ENCODE measurements at places on chromosomes 6 and 20. TPM values are rescaled to one million over a fixed set of nuclear protein-coding genes. Genes with fewer than 3 reads are reported as not detected.

Gene FHL5
- polyA plus RNA-seq, result 2.4 TPM

- no peaks in the 10 kb centered on the region for H3K4me1 ChIP-seq
- no peak overlapping the region for H3K4me3 ChIP-seq
- no peaks in the 10 kb centered on the region for H3K27me3 ChIP-seq
- DNase-seq, result no peak
- no peak overlapping the region for H3K27ac ChIP-seq
- no peaks in the 10 kb centered on the region for H3K36me3 ChIP-seq
Observed at GRCh38 chr20:58133020-58133808, 95.2 kb downstream of the ANKRD60 start.

GRCh38 chr20:41452226-41452625, 85.6 kb upstream of the EMILIN3 start:
- H3K27ac ChIP-seq, result no peak overlapping the region
- no peak for DNase-seq
- peaks cover 13% of the 10 kb centered on the region for H3K36me3 ChIP-seq
- H3K4me1 ChIP-seq, result no peaks in the 10 kb centered on the region
- no peak overlapping the region for H3K4me3 ChIP-seq

Gene TMEM170B
- 1.5 TPM for polyA plus RNA-seq

GRCh38 chr6:90173262-90173925, 123.2 kb downstream of the BACH2 start:
- no peak overlapping the region for H3K27ac ChIP-seq
- H3K4me3 ChIP-seq, result no peak overlapping the region
- H3K27me3 ChIP-seq, result no peaks in the 10 kb centered on the region
- no peaks in the 10 kb centered on the region for H3K36me3 ChIP-seq
- no peak for DNase-seq

DNA sequence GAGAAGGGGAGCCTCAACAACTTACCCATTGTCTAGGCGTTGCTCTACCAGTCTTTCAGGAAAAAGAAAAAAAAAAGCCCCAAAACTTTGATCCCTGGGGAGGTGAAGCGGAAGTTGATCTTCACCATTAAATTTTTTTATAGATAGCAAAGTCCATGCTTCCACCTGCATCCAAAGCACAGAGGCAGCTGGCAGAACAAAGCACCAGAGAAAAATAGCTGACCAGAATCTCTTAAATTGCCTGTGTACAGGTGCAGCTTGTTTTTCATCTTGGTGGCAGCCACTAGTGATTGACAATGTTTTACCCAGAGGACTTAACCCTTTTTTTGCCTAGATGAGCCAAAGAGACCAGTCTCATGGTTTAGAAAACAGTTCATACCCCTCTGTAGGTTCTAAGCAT, 86.0 kb downstream of the MYB start:
- H3K27me3 ChIP-seq, result no peaks in the 10 kb centered on the region
- H3K4me3 ChIP-seq, result no peak overlapping the region
- no peak for DNase-seq
- H3K4me1 ChIP-seq, result peaks cover 6% of the 10 kb centered on the region
- H3K27ac ChIP-seq, result no peak overlapping the region

- H3K27me3 ChIP-seq, result no peaks in the 10 kb centered on the region
- H3K27ac ChIP-seq, result no peak overlapping the region
- no peaks in the 10 kb centered on the region for H3K4me1 ChIP-seq
Observed at GRCh38 chr20:4815628-4816027, 93.9 kb downstream of the PRND start.

DNA sequence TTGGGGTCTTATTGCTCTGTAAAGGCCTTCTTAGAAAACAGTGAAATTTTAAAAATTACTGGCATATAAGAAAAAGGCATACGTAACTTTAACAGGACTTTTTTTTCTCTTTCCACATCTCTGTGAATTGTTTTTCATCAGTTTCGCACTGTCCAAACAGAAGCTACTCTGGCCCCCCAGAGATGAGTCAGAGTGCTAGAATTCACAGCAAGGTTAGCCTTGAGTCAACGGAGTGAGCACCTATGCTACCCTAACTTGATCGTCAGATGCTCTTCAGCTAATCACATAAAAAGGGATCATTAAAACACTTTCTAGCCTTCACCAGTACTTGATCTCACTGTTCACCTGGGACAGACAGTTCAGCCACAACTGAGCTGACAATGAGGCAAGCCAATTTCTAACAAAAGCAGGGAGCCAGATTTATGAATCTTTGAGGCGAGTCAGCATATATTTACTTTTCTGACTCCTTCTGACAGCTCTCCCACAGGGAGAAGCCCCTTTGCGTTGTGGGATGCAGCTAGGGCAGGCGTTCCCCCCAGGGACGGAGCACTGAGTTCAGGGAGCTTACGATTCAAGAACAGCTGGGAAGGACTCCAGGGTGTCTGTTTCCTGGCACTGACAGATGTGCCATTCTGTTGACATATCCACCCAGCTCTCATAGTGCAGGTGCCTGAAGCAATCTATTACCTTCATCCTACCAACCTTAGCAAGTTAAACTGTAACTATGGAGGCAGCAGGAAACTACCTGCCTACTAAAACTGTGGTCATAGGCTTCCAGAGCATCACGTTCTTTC, 46.4 kb upstream of the SPDEF start:
- peaks cover 34% of the 10 kb centered on the region for H3K4me1 ChIP-seq
- peak overlapping the region; percentile 6 for H3K27ac ChIP-seq
- no peaks in the 10 kb centered on the region for H3K36me3 ChIP-seq
- DNase-seq, result peak; percentile 31
- no peak overlapping the region for H3K4me3 ChIP-seq
- H3K27me3 ChIP-seq, result no peaks in the 10 kb centered on the region

Gene HLA-DQB2
- polyA plus RNA-seq, result not detected

DNA sequence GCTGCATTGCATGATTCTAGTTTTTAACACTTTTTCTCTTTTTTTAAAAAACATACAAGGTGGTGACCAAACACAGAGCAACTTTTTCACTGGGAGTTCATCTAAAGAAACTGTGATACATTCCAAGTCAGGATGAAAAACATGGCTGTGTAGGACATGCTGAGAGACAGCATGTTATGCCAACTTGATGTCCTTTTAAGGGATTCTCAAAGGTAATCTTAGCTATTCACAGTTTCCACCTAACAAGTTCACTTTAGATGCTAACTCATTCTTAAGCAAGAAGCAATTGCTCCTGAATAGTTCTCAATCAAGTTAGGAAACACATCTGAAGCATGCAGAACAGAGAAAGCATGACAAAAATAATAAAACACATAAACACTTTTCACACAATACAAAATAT, 3.3 kb downstream of the ASCC3 start:
- H3K27me3 ChIP-seq, result no peaks in the 10 kb centered on the region
- H3K27ac ChIP-seq, result no peak overlapping the region
- H3K4me1 ChIP-seq, result no peaks in the 10 kb centered on the region
- no peaks in the 10 kb centered on the region for H3K36me3 ChIP-seq

DNA sequence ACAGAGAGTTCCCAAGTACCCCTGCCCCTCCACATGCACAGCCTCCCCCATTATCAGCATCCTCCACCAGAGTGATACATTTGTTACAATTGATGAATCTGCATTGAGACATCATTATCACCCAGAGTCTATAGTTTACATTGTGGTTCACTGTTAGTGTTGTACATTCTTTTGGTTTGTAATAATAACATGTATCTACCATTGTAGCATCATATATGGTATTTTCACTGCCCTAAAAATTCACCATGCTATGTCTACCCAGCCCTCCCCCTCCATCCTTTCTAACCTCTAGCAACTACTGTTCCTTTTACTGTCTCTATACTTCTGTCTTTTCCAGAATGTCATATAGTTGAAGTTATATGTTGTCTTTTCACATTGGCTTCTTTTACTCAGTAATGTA, 273.9 kb upstream of the RNF217 start:
- no peak for DNase-seq
- no peaks in the 10 kb centered on the region for H3K4me1 ChIP-seq
- H3K27ac ChIP-seq, result no peak overlapping the region
- H3K4me3 ChIP-seq, result no peak overlapping the region
- H3K27me3 ChIP-seq, result no peaks in the 10 kb centered on the region
- H3K36me3 ChIP-seq, result no peaks in the 10 kb centered on the region

Gene LY6G6C
- not detected for polyA plus RNA-seq

Gene DEF6
- polyA plus RNA-seq, result 40.6 TPM

DNA sequence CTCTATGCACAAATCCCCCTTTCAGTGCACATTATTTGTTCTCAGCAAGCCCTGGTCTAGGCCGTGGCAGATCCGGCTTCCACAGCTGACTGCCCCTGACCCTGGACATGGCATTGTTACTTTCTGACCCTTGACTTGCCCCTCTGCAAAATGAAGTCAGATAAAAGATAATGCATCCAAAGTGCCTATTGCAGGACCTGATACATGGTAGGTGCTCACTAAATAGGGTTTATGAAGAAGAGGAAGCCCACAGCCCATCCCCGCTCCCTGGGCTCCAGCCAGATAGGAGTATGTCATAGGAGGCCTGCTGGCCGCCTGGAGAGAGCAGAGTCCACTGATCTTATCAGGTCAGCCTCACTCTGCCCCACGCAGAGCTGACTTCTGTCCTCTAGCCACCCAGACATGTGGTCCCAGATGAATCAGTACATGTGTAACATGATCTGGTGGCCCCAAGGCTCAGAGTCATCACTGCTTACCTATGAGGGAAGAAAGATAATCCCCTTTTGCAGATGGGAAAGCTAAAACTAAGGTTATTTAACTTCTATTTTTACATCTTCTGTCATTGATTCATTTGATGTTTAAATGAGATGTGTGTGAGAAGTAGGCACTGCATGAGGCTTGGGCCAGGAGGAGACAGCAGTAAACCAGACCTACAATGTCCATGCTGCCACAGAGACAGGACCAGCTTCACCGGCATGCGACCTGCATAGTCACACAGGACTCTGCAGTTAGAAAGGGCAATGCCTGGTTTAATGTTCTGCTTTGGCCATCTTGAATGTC, 20.4 kb downstream of the MAFB start:
- no peak for DNase-seq
- no peak overlapping the region for H3K27ac ChIP-seq
- peaks cover 7% of the 10 kb centered on the region for H3K4me1 ChIP-seq
- no peaks in the 10 kb centered on the region for H3K27me3 ChIP-seq

DNA sequence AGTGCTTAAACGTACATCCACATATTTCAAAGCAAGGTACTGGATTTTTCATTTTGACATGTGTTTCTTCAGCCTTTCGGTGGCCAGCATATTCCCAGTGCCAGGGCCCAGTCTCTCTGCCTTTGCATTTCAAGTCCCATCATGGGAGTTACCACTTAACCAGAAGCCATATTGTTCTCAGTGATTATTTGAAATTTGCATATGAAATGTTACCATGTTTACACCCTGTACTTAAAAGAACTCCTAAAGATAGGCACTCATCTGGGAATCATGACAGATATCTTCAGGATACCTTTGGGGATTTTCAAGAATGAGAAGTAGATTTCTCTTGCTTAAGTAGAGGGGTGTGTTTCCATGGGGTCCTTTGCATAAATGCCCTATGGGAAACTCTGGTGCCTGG, 367.5 kb downstream of the NRN1 start:
- no peaks in the 10 kb centered on the region for H3K36me3 ChIP-seq
- H3K4me3 ChIP-seq, result no peak overlapping the region
- H3K27ac ChIP-seq, result no peak overlapping the region
- no peaks in the 10 kb centered on the region for H3K27me3 ChIP-seq
- no peak for DNase-seq

Gene CST4
- not detected for polyA plus RNA-seq

Gene UST
- polyA plus RNA-seq, result 3.7 TPM

Gene VWA7
- 11.9 TPM for polyA plus RNA-seq

Gene CD24
- polyA plus RNA-seq, result 417 TPM

DNA sequence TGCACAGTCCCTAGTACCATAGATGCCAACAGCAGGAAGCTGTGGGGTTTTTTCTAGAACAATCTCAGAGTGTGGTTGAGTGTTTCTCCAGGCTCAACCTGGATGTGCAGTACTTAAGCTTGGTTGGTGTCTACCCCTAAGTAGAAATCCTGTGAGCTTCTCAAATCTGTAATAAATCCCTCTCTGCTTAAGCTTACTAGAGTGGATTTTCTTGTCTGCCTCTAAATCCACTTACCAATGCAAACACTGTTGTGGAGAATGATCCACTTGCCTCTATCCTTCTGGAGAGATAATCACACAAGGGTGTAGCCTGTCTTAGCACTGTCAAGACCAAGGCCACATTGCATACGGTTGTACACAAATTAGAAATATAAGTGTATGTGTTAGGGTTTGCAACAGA, 43.3 kb upstream of the CLIC5 start:
- no peak overlapping the region for H3K27ac ChIP-seq
- DNase-seq, result no peak
- no peak overlapping the region for H3K4me3 ChIP-seq
- H3K36me3 ChIP-seq, result no peaks in the 10 kb centered on the region

Gene MMP24
- 7.3 TPM for polyA plus RNA-seq

GRCh38 chr6:134235937-134236751, 81.8 kb downstream of the SGK1 start:
- no peak overlapping the region for H3K4me3 ChIP-seq
- no peaks in the 10 kb centered on the region for H3K36me3 ChIP-seq
- no peak for DNase-seq
- no peaks in the 10 kb centered on the region for H3K27me3 ChIP-seq
- no peak overlapping the region for H3K27ac ChIP-seq
- H3K4me1 ChIP-seq, result peaks cover 41% of the 10 kb centered on the region

Gene IMPG1
- 0.07 TPM for polyA plus RNA-seq

- no peaks in the 10 kb centered on the region for H3K36me3 ChIP-seq
- no peaks in the 10 kb centered on the region for H3K4me1 ChIP-seq
Observed at GRCh38 chr6:93163146-93163545, 256.2 kb downstream of the EPHA7 start.

Gene ADGB
- not detected for polyA plus RNA-seq

Gene NRSN1
- polyA plus RNA-seq, result 1.2 TPM

DNA sequence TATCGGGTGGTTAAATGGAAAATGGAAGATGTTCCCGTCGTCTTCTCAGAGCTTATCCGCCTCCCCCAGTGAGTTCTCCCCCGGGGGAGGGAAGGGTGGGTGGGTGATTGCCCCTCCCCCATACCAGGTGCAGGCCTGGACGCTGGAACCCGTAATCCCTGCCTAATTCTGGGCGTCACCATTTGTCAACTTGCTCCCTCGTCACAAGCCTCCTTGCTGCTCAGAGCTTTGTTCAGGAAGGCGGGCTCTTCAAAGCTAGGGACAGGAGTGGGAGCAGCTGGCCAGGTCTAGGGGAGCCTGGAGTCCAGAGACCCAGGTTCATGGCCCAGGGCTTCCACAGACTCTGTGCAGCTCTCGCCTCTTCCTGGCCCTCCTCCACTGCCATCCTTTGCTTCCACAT, 25.6 kb downstream of the CDH22 start:
- H3K36me3 ChIP-seq, result no peaks in the 10 kb centered on the region
- no peak for DNase-seq
- no peak overlapping the region for H3K27ac ChIP-seq

GRCh38 chr6:97085772-97086171, 161.2 kb downstream of the KLHL32 start:
- no peaks in the 10 kb centered on the region for H3K36me3 ChIP-seq
- no peak for DNase-seq
- no peak overlapping the region for H3K27ac ChIP-seq

GRCh38 chr6:142318714-142319113, 16.9 kb downstream of the ADGRG6 start:
- H3K4me3 ChIP-seq, result no peak overlapping the region
- no peaks in the 10 kb centered on the region for H3K36me3 ChIP-seq
- H3K27me3 ChIP-seq, result no peaks in the 10 kb centered on the region
- H3K4me1 ChIP-seq, result no peaks in the 10 kb centered on the region
- no peak for DNase-seq
- no peak overlapping the region for H3K27ac ChIP-seq

Data from pancreas (tissue), 10 donors.